ENCODE measurements at places on chromosomes 4 and X. TPM values are rescaled to one million over a fixed set of nuclear protein-coding genes. Genes with fewer than 3 reads are reported as not detected.

HPGDS gene
- total RNA-seq, result not detected

ARR3 gene
- total RNA-seq, result not detected

SPRY1 gene
- 3.2 TPM for total RNA-seq

CXCL11 gene
- not detected for total RNA-seq

PDLIM3 gene
- total RNA-seq, result 1.6 TPM

USP17L20 gene
- total RNA-seq, result not detected

EDA2R gene
- total RNA-seq, result 5.3 TPM

WNK3 gene
- 0.51 TPM for total RNA-seq

CNGA1 gene
- 1.6 TPM for total RNA-seq

CXCL10 gene
- total RNA-seq, result 0.13 TPM

RHOXF2 gene
- not detected for total RNA-seq

- DNase-seq, result peak; percentile 84
Observed at GRCh38 chrX:10569946-10570345, 50.4 kb downstream of the MID1 start.

DNA sequence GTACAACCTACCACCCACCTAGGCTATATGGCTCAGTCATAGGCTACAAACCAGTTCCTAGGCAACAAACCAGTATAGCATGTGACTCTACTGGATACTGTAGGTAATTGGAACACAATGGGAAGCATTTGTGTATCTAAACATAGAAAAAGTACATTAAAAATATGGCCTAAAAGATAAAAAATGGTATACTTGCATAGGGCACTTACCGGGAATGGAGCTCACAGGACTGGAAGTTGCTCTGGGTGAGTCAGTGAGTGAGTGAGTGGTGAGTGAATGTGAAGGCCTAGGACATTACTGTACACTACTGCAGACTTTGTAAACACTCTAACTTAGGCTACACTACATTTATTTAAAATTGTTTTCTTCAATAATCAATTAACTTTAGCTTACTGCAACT, 139.2 kb upstream of the RBPJ start:
- peak; percentile 59 for DNase-seq

GRCh38 chrX:14801136-14801535, 71.7 kb downstream of the FANCB start:
- DNase-seq, result peak; percentile 63

DNA sequence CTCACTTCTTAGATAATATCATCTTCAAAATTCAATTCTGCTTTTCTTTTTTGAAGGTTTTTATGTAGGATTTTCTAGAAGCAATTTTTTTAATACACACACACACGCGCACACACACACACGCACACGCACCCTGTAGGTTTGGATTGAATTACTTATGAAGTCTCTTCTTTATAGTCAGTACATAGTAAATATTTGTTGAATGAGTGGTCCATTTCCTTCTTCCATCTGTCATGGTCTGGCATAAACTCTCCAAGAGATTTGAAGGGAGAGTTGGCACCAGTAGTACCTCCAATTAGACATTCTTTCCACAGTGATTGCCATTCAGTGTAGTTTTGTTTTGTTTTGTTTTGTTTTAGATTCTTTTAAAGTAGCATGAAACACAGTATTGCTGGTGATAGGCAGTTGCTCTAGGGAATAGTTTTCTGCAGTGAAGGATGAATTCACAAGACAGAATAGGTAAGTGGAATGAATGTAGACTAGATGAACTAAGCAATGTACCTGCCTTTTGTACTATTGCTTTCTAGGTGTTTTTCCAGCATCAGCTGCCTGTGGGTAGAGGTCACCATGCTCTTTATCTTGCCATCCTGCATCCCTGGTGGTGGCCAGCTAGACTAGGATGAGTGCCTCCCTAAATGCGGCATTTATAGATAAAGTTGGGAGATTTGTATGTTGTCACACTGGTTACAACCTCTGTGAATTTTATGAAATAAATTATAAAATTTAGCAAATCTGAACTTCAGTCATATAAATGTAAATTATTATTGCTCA, 20.5 kb downstream of the PDLIM5 start:
- DNase-seq, result peak; percentile 79

DNA sequence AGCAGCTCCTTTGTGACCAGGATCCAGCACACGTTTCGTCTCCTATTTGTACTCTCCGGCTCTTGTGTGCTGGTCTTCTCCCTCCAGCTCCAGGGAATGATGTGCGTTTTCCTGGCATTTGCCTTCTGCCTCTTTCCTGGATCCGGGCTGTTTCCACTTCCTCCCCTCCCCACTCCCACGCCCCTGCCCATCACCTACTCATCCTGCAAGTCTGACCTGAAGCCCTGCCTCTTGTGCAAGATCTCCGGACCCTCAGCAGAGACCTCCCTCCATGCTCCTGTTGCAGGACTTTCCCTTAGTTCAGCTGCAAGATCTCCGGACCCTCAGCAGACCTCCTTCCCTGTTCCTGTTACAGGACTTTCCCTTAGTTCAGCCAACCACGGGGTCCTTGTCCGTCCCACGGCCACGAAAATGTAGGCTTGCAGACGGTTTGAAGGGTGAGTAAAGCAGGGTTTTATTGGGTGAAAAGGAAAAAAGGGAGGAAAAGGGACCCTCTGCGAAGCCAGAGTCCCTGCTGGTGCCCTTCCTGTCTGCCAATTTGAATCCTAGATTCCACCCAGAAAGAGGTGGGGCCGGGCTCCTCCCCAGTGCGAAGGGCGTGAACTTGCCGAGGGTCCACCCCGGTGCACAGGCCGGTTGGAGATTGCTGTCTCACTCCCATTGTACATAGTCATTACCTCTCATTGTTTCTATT, 74.4 kb upstream of the IRF2 start:
- no peak for DNase-seq

DNA sequence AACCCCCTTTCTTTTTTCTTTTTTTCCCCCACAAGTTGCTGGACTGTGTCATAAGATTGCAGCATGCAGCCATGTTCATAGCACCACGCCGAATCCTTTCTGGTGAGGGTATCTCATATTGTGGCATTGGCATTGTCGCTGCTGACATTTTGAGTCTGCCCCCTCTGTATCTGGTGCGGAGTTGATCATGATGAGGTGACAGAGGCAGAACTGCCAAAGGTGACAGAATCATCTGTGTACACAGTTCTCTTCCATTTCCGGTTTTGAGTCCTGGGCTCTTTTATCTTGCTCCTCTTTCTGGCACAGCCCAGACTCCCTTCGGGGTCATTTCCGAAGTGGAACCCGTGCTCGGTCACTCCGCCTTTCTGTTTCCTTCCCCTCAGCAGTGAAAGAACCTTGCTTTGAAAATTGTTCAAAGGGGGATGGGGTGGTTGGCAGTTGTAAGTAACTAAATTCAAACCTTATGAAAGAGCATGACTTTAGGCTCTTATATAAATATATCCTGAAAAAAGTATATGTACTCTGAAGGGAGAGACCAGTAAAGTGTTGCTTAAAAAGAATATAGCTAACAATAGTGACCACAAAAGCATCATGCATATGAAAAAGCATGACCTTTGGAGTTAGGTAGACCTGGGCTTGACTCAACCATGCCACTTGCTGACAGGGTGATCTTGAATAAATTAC, 55.0 kb upstream of the BMP2K start:
- no peak for DNase-seq

GRCh38 chrX:154596290-154596929, 11.5 kb downstream of the CTAG1A start:
- DNase-seq, result peak; percentile 76

- DNase-seq, result no peak
Observed at GRCh38 chrX:31580227-31580626, 508.4 kb upstream of the FTHL17 start.

DNA sequence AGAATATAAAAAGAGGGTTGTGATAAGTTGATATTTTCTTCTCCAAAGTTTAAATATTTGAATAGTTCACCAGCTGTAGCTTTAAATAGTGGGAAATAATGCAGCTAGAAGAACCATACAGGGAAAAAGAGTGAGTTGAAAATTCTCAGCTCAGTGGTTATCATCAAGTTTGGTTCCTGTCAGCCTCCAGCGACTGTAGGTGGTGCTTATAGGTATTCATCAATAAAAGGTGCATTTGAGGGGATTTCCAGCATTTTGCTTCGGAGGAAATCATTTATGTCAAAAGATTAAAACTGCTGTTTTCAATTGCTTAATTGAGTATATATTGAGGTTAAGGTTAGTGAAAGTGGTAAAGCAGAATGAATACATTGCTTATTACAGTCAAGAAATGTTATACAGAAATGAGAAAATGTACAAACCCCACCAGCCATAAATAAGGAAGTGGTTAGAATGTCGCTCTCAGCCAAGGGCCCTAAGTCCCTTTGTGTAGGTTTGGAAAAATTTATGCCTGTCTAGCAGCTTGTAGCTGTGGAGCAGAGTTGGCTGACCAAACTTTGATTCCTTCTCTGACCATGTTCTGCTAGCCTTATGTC, 532.9 kb upstream of the FTHL17 start:
- no peak for DNase-seq

- no peak for DNase-seq
Observed at GRCh38 chr4:72507167-72507566, 61.9 kb downstream of the ADAMTS3 start.

- peak; percentile 46 for DNase-seq
Observed at GRCh38 chr4:94127707-94128328, 79.8 kb upstream of the SMARCAD1 start.

GRCh38 chr4:25307596-25307995, 5.0 kb upstream of the ZCCHC4 start:
- DNase-seq, result no peak

DNA sequence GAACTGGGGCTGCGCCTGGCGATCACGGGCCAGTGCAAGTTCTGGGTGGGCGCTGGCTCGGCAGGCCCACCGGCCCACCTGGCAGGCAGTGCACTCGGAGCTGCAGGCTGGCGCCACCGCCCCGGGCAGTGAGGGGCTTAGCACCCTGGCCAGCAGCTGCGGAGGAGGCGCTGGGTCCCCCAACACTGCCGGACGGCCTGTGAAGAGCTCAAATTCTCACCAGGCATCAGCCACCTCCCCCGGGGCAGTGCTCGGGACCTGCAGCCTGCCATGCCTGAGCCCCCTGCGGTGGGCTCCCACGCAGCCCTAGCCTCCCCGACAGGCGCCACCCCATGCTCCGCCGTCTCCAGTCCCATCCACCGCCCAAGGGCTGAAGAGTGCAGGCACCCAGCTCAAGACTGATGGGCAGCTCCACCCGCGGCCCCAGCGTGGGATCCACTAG, 7.1 kb upstream of the ZNF330 start:
- no peak for DNase-seq

DNA sequence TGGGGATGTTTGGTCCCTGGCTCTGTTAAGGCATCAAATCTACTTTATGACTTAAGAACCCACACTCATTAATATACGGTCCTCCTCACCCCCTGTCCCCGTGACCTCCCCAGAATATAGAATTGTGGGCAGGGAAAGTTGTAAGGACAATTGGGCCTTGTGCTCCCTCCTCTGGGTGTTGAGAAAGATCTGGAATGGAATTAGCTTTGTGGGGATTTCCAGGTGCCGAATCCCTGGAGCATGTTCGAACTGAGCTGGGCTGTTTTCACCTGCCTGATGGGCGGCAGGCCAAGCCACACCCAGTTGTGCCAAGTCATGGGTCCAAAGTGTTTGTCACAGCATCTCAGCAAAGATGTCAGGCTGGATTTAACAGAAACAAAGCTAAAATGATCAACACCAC, 349.3 kb upstream of the KLF3 start:
- DNase-seq, result peak; percentile 95

GRCh38 chr4:69075061-69075792, 21.0 kb upstream of the UGT2B7 start:
- no peak for DNase-seq

GRCh38 chrX:107054978-107055377, 55.0 kb upstream of the MORC4 start:
- DNase-seq, result no peak

DNA sequence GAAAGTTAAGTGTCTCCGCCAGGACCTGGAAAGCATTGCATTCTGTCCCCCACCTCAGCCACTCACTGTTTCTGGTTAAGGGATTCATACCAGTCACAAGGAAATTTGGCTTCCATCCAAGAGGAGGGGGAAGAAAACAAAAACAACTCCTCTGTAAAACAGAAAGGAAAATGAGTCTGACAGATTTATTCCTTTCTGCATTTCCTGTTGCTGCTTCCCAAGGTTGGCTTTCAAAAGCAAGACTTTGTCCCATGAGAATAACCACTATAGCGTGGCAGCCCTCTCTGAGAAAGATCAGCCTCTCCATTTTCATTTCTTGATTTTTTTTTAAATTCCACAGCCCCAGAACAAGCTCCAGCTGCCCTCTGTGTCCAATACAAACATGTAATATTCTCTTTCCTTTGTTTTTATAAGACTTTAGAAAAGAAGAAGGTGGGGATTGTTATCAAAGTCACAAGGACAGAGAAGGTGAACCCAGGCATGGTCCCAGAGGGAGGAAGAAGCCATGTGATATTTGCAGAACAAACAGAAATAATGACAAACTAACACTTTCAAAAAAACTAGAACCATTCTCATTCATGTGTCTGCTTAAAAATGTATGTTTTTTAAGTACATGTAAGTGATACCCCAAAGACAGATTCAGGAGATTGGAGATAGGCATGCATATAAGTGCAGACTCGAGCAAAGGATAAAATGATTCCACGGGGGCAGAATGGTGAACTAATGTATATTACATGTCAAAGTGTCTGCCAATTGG, 90.7 kb upstream of the DCLK2 start:
- DNase-seq, result no peak

DNA sequence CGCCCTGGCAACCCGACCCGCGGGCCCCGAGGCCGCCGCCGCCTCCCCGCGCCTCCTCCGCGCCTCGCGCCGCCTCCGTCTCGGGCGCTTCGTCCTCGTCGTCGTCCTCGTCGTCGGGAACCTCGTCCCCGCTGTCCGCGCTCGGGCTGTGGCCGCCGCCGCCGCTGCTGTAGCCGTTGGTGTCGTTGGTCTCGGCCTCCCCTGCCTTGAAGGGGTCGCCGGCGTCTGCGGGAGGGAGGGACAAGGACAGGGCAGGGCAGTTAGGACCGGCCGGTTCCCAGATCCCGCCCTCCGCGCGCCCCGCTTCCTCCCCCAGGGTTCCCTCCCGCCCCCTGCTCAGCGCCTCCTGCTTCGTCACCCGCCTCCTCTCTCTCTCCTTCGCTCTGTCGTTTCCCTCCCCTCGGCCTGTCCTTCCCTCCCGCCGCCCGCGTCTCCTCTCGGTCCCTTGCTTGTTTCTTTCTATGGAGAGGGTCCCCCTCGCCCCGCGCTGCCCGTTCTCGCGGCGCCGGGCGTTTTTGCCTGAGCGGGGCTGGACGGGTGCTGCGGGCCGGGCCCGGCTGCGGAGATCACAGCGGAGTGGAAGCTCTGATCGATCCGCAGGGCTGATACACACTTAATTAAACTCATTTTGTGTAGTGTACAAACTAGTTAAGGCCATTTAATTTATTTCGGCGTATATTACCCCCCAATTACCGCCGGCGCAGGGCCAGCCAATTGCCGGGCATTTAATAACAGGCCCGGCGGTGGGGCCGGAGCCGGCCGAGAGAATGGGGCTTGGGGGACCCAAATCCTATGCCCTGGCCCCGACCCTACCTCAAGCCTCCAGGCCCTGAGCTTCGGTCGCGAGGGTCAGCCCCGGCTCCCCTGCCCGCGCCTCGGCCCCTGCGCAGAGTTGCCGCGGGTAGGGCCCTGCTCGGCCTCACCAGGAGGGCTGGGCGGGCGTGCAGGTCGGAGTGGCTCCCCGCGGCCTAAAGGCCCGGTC, 2.4 kb downstream of the NKX1-1 start:
- no peak for DNase-seq

- DNase-seq, result peak; percentile 3
Observed at GRCh38 chrX:137166591-137166990, 132.8 kb upstream of the GPR101 start.
